ENCODE measurements at places on chromosomes 2 and 18.

- DNase-seq: no peak
Observed at GRCh38 chr2:222730366-222730999, 59.0 kb downstream of the MOGAT1 start.

DNA sequence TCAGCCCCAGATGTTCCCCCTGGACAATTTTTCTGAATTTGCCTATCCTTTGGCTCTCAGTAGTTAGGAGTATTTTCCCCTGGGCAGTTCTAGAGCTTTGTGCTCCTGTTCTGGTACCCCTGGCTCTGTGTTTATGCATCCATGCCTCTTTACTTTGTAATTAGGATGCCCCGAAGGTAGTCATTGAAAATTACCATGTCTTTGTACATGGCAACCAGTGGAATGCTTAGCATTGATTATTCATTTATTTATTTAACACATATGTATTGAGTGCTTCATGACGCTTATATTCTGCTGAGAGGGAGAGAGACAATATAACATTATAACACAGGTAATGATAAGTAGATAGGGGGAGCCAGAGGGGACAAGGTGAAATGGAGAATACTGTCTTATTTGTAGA lies 346.5 kb downstream of the PARD3B start:
- no peak for DNase-seq

DNA sequence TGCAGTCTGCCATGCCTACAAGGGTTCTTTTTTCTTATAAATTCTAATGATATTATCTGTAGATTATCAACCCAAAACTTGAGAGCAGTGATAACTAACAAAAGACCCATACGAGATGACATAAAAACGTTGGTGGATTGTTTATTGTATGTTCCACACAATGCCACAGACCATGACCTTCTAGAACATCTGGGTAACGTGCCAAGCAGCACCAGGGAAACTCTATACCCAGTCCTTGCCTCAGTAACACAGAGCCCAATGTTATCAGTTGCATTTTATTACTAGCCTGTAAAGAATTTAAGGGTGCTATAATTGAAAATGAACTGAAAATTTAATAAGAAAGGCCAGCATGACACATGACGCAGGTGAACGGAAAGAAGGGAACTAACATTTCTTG lies 99.1 kb upstream of the UGP2 start:
- DNase-seq: no peak

GRCh38 chr2:188629753-188630527 lies 338.3 kb downstream of the GULP1 start:
- DNase-seq: no peak

DNA sequence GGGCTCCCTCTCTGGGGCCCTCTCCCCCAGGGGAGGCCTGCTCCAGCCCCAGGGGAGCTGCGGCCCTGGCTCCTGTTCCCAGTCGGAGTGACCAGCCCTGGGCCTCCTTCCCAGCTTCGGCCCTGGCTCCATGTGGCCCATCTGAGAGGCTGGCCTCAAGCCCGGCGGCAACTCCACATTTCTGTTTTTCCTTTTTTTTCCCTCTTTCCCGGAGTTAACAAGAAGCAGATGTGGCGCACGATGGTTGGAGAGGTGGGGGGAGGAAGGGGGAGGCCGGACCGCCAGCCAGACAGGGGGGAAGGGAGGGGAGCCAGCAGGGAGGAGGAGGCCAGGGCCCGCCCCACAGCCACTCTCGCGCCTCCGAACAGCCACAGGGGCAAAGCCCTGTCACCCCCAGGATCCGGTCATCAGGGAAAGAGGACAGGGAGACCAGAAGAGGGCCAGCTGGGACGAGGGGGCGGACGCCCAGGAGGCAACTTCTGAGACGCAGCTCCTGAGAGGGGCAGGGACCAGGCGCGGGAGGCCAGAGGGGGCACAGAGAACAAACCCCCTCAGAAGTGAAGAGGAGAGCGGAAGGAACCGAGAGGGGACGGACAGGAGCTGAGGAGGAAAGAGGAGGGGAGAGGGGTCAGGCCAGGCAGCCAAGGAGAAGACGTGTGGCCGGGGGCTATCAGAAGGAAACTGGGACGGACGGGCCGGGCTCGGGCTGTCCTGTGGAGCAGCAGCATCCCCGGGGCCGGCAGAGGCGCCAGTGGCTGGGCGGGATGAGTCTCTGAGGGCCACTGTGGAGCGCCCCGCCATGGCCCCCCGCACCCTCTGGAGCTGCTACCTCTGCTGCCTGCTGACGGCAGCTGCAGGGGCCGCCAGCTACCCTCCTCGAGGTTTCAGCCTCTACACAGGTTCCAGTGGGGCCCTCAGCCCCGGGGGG lies at the start of gene EMILIN1:
TSS of gene EMILIN1 (plus strand) at position 349 of the 928 bp plus-strand sequence. CDS start at position 800, 451 bp downstream.
- DNase-seq: no peak

DNA sequence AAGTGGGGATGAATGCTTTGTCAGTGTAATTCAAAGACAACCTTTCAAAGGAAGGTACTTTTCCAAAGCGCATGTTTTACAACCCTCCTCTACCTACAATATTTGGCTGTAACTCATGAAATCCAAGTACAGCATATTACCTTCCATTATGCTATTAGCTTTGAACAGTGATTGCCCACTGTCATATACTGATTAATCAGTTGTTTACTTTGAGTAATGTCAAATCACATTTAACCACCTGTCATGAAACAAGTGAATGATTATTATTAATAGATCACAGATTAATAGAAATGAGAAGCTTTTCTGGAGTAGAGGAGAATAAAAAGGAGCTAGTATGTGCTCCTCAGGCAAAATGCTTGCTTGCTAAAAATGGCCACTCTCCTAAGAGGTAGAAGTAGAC lies 150.5 kb upstream of the SMAD7 start:
- DNase-seq: no peak

DNA sequence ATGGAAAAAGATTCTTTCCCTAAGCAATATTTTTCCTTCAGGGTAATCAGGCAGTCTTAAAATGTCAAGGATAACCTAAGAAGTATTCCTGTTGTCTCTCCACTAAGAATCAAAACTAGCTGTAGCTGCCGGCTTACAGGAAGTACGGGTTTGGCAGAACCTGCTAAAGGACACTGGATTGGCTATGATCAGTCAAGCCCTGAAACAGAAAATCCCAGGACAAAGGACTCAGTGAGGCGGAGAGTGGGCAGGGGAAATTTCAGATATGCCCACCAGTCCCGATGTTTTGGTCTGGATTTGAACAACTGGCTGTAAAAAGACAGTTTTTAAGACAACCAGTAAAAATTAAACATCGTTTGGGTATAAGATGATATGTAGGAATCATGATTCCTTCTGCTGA lies 155.7 kb downstream of the HDAC4 start:
- no peak for DNase-seq

GRCh38 chr2:64283641-64284361 lies 139.6 kb upstream of the PELI1 start:
- no peak for DNase-seq

DNA sequence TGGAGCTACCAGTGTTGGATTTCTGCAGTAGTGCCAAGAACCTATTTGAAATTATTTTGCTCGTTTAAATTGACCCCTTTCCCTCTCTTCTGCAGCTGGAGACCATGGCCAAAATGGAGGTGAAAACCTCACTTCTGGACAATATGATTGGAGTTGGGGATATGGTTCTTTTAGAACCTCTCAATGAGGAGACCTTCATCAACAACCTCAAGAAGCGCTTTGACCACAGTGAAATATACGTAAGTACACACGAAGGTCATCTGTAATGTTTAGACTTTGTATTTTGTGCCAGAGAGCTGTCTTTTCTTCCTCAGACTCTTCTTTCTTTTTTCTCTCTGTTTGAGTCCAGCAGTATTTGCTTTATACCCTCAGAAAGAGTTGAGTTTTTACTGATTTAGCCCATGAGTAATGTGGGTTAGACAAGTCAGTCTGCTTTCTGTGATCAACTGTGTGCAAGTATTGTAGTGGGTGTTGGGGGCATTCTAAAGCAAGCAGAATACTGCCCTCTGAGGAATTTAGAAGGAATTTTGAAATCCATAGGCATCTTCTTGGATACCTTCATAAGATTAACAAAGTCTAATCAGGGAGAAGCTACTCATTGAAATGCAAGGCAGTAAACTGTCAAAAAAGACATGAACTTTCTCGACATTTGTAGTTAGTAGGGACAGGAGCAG lies 31.7 kb downstream of the MYO1B start:
- no peak for DNase-seq

DNA sequence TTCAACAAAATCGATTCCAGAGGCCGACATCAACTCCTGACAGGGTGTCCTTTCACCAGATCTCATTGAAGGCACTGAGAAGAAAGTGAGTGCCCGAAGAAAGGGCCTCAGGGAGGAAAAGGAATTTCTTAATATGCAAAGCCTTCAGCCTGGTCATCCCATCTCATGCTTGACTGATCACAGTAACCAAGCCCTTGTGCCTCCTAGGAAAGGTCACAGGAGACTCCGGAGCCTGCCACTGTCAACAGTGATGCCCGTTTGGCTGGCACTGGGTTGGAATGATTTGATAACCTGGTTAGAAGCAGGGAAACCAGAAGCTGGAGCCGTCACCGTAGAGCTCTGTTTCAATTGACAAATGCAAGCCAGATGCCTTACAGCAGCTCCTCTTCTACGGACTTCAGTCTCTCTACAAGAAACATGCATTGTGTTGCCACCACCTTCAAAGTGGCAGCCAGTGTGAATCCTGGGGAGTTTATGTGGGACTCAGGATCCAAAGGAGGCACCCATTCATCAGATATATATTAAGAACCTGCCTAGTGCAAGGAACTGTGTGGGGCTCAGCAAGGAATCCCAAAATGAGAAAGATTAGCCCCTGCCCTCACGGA lies 24.6 kb downstream of the COX7A2L start:
- DNase-seq: no peak

DNA sequence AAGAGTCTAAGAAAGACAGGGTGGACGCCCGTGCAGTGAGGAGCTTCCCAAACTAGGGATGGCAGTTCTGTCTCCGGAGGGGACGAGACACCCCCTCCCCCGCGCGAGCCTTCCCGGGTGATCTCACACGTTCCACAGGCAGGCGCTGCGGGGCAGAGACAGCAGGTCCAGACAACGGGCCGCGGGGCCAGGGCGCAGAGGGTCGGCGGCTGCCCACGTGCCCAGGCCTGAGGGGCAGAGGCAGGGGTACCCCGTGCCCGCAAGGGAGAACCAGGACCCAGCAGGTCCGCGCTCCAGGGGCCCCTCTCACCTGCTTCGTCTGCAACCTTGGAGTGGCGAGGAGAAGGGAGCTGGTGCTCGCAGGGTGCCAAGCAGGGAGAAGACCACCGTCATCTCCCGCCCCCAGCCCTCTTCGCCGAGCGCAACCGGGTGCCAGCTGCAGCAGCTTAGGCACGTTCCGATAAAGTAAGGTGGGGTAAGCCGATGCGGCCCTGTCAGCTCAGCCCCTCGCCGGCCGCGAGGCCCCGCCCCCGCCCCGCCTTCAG lies at the start of gene GPR155:
TSS of gene GPR155 (minus strand) at position 467 of the 545 bp plus-strand sequence. CDS start 5,073 bp downstream, outside the sequence.
- peak; percentile 30 for DNase-seq

DNA sequence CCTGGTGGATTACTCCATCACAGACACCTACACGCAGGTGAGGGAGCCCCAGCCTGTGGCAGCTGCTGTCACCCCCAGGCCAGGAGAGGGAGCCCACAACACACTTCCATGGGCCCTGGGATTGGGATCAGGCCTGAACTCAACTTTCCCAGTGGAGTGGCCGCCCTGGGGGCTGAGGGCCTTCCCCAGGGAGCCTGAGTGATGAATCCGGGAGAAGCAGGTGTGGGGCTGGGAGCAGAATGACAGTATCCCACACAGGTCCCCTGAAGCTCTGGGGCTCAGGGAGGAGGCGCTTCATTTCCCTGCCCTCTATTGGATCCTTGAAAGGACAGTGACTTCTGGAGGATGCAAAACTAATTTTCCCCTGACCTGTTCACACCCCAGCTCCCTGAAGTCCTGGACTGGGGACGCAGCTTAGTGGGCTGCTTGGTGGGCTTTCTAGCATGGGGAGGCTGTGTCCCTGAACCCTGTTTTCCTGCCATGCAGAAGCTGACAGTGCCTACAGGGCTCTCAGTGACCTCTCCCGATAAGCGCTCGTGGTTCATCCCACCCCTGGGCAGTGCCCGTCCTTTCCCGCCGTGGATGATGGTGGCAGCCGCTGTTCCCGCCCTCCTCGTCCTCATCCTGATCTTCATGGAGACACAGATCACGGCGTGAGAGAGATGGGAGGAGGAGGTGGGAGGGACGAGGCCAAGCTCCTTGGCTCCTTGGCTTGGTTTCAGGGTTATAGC lies 11.0 kb downstream of the SLC4A3 start:
- DNase-seq: no peak

GRCh38 chr18:906416-907114 lies 1.9 kb downstream of the ADCYAP1 start:
- DNase-seq: peak; percentile 87

DNA sequence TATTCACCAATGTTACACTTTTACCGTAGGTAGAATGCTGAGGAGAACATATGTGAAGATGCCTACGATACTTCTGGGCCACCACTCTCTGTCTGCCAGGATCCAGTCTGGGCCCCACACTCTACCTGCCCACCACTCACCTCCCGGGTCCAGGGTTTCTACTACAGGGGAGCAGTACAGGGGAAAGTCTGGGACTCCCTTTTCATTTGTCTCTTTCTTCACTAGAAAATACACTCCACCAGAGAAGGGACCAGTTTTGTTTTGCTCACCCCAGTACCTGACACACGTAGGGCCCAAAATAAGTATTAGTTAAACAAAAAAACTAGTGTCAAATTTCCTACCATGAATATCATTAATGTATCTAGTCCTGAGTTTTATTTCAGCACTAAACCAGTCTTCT lies 21.1 kb downstream of the KANSL3 start:
- DNase-seq: no peak

GRCh38 chr2:3486047-3487027 lies 33.0 kb downstream of the ADI1 start:
- no peak for DNase-seq

- no peak for DNase-seq
Observed at GRCh38 chr2:168089200-168089599, 158.2 kb downstream of the STK39 start.

DNA sequence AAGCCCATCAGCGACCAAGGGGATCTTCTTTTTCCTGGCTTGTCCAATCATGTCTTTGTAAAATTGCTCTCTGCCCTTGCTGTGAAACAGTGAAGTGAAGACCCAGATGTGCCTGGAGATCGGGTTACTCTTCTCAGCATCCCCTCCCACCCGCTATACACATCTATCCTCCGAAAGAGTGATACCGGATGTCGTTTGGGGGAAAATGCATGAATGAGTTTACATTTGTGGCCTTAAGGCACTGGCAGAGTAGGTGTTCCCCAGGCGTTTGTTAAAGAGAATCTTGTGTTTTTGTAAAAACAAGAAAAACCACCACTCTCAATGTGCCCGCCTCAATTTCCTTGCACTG lies 528.3 kb downstream of the CMPK2 start:
- no peak for DNase-seq

DNA sequence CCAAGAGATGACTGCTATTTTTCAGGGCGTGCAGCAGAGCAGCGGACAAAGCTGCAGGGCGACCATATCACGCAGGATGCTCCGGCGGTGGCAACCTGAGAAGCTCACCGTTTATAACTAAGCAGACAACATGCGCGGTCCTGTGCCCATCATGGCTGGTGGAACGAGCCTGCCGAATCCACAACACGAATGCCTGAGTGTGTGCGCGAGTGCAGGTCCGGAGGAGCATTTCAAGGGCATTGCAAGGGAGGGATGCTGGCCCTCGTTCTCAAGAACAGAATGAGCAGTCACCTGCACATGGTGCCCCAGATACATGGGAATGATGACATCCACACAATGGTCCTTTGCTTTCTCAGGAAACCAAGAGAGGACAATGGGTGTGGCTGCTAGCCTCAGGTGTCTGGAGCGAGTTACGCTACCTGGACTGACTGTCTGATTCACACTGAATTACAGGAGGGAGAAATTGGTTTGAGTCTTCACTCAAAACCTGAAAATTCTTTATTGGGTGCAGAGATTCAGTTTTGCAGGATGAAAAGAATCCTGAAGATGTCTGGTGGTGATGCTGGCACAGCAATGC lies 39.8 kb downstream of the TBC1D8 start:
- no peak for DNase-seq

GRCh38 chr2:207289295-207290018 lies 123.7 kb upstream of the KLF7 start:
- no peak for DNase-seq
